ENCODE measurements at places on chromosomes 1 and 21. TPM values are rescaled to one million over a fixed set of nuclear protein-coding genes. Genes with fewer than 3 reads are reported as not detected.

DNA sequence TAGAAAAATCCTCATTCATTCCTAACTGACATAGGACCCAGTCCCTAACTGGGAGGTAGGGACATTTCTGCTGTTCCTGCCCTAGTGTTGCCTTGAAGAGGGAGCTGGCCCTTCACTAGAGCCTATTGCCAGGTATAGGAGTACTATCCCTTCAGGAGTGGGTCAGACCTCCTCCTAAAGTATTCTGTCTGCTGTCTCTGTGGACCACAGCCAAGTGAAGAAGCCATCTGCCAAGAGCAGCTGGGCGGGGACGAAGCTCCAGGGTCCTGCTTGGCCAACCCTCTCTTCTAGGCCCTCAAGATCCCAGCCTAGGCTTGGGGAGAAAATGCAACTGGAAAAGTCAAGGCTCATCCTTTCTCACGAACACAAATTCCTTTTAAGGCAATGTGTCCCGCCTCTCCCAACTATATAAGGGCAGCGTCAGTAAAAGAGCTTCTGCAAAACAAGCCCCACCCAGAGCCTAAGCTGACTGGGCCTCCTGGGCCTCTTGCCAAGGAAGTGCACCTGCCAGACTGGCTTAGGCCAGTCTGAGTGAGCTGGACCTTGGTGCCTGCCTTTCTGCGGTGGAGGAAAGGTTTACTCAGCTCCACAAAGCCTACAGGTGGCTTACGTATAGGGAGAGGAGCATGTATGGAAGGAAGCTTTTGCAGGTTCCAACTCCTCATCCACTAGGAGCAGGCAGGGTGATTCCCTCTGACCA is 638 bp upstream of the TUFT1 start:
- peak; percentile 96 for DNase-seq

GRCh38 chr1:51044834-51045233 is 57.2 kb upstream of the C1orf185 start:
- DNase-seq: peak; percentile 16

GRCh38 chr1:167935216-167936067 is 1.0 kb upstream of the DCAF6 start:
- peak; percentile 34 for DNase-seq

DNA sequence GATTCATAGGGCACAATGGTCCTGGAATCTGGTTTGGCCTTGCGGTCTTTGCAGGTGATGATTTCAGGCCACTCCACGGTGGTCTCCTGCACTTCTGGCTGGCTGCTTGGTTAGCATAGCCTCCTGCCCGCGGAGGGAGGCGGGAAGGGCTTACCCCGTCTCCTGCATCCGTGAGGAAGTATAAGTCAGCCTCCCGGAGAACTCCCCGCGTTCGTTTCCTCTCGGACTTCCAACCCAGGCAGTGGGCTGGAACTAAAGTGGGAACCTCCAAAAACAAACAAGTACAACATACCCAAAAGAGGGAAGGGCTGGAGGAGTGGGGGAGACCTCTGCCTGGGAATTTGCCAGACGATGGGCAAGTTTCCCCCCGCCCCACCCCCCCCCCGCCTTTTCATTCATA is 939 bp upstream of the CCN1 start:
- DNase-seq: peak; percentile 79

DNA sequence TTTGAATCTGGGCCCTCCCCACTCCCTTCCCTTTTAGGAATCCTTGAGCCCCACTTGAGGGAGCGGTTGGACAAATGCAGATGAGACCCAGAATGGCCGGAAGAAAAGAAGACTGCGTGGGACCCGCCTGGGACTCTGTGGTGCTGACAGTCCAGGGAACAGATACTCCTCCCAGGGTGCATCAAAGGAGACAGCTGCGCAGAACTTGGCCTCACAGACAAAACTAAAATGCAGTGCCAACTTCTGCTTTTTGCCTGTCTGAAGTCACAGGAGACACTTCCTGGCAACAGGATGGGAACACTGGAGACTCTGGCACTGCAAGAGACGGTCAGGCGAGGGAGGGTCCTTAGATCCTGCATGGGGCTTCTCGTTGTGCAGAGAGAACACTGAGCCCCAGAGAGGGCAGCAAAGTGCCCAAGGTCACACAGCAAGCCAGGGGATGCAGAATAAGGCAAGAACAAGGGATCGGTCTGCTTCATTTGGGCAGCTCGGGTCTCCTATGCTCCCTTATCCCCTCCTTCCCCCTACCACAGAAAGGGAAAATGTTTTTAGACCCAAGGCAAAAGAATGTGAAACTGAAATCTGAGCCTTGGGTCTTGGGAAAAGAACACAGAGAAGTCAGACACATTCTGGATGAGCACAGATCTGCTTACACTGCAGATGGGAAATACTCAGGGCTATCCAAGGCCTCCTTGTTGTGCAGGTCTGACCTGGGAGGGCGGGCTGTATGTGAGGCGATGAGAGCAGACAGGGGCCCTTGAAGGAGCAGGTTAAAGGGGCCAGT is 182.4 kb downstream of the TRABD2B start:
- no peak for DNase-seq

- DNase-seq: no peak
These were observed 3.9 kb downstream of the DENND1B start for GRCh38 chr1:197771386-197771785.

GRCh38 chr1:221724931-221725605 is 16.8 kb downstream of the DUSP10 start:
- DNase-seq: peak; percentile 79

DNA sequence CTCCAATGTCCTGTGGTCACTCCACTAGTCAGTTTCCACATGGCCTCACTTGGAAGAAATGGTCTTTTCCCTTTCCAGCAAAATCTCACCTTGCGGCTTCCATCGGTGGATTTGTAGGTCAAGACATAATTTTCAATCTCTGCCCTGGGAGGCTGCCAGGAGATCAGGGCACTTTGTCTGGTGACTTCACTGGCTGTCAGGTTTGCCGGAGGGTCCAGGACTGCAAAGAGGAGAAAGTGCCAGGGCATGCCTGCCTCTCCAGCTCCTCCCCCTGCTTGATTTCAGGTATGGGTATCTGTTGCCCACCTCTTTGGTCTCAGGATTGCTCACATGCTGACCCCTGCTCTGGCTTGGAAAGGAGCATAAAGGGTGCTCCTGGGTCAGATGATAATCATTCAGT is 162.8 kb upstream of the KIAA0040 start:
- DNase-seq: no peak

The NPPB gene
- total RNA-seq: not detected

GRCh38 chr1:153608742-153609584 is 4.0 kb downstream of the S100A16 start:
- DNase-seq: peak; percentile 99

DNA sequence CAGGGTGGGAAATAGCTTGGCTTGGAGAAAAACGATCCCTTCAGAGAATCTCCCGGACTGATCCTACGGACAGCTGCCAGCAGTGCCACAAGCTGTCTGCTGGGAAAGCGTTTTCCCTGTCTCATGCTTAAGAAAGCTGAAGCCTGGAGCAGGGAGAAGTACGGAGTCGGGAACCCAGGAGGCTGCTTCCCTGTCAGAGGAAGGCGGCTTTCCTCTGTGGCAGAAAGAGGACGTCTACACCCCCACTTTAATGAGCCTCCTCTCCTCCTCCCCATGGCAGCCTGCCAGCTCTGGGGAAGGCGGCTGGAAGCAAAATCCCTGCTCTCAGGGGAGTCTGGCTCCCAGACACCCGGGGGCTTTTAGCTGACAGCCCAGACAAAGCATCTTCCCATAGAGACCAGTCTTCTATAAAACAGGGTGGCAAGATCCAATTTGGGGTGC is 7.3 kb downstream of the KIF21B start:
- DNase-seq: peak; percentile 31

The TBX15 gene
- 0.24 TPM for total RNA-seq

All from RPMI7951 (cell line).